Ovary (tissue), 10 donors: ENCODE measurements at places on chromosomes 2 and 18. TPM values are rescaled to one million over a fixed set of nuclear protein-coding genes. Genes with fewer than 3 reads are reported as not detected.

DNA sequence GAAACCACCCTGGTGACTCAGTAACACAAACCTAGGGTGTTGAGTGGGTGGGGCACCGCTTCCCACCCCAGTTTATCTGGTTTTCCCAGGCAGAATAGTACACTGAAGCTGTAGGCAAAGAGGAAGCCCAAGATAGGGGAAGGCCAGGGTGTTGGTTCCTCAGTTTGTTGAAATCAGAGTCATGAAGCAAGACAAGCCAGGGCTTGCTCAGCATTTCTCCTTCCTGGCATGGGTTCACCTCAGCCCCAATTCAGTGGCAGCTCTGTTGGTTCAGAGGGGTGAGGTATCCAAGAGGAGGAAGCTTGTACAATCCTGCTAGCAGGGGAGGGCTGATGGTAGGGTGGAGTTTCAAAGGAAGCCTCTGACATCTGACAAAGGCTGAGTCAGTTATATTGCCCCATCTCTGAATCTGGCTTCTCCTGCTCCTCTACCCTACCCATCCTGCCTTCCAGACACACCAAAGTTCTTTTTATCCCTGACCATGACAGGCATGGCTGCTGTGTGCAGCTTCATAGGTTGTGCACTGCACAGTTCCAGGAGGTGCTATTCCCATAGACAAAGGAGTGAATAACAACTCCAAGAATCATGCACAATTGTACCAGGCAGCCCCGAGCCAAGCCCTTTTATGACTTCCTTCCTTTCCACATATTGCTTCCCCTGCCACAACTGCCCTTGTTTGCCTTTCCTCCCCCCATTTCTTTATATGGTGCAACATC, 24.9 kb upstream of the RAB10 start:
- H3K36me3 ChIP-seq = no peaks in the 10 kb centered on the region
- H3K4me1 ChIP-seq = no peaks in the 10 kb centered on the region
- H3K27me3 ChIP-seq = no peaks in the 10 kb centered on the region
- no peak overlapping the region for H3K4me3 ChIP-seq

DNA sequence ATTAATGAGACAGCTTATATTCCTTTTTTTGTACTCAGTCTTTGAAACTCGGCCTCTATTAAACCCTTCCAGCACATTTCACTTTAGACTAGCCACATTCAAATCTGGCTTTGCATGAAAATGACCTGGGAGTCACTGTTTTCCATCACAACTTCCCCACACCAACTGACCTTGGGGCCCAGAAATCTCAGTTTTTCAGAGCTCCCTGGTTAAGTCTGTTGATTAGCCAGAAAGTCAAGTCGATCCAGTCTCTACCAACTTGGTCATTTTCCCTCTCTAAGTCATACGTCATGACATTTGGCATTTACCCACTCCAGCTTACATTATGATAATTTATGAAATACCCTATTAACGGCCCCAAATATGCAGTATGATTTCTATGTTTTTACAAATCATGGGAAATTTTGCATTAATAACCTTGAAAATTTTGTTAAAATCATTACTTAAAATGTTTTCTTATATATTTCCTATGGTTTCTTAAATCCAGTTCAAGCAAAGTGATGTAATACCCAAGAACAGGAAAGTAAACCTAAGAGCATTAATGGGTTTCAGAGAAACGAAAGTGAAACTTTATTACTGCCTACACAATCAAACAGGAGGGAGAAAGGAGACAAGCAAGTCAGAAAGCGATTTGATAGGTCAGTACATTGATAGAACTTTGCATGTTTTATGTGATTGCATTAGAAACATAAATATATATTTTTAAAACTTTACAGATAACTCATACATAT, 77.1 kb downstream of the SPATS2L start:
- peak overlapping the region; percentile 62 for H3K27ac ChIP-seq
- H3K27me3 ChIP-seq = no peaks in the 10 kb centered on the region
- peak overlapping the region; percentile 22 for H3K4me3 ChIP-seq
- peaks cover 21% of the 10 kb centered on the region for H3K4me1 ChIP-seq
- peak; percentile 36 for DNase-seq

DNA sequence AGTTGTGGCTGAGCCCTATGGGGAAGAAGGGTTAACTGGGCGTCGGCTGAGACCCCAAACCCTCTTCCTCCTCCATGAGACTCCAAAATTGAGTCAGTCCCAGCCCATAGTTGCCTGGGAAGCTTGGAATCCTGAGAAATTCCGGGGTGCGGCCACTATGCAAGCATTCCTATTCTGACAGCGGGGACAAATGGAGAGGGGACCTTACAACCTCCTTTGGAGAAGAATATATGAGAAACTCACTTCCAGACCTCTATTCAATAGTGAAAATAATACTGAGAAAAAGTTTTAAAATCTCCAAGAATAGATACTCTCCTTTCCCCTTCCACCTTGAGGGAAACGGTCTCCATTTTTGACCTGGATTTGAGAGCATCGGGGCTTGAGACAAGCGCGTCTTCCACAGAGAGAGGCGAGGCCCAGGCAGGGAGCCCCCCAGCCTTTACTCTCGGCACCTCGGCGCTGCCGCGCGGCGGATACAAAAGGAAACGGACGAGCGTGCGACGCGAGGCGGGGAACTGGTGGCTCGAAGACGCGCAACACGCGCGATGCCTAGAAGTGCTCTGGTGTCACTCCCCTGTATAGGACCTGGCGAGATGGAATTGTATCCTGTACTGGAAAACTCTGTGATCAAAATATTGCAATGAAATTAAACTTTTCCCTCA, 11.1 kb downstream of the NR4A2 start:
- peak overlapping the region; percentile 14 for H3K4me3 ChIP-seq
- no peak overlapping the region for H3K27ac ChIP-seq
- DNase-seq = no peak
- H3K36me3 ChIP-seq = no peaks in the 10 kb centered on the region

TMEM18 gene
- 42.5 TPM for total RNA-seq

GRCh38 chr2:194003911-194004310, 1653.1 kb upstream of the SLC39A10 start:
- no peaks in the 10 kb centered on the region for H3K27me3 ChIP-seq
- no peaks in the 10 kb centered on the region for H3K4me1 ChIP-seq
- no peaks in the 10 kb centered on the region for H3K36me3 ChIP-seq
- no peak overlapping the region for H3K4me3 ChIP-seq

GRCh38 chr2:172273910-172274571, 153.3 kb upstream of the ITGA6 start:
- no peaks in the 10 kb centered on the region for H3K27me3 ChIP-seq
- no peak overlapping the region for H3K4me3 ChIP-seq
- no peaks in the 10 kb centered on the region for H3K36me3 ChIP-seq
- H3K4me1 ChIP-seq = no peaks in the 10 kb centered on the region

AOX1 gene
- total RNA-seq = 77.0 TPM

DNA sequence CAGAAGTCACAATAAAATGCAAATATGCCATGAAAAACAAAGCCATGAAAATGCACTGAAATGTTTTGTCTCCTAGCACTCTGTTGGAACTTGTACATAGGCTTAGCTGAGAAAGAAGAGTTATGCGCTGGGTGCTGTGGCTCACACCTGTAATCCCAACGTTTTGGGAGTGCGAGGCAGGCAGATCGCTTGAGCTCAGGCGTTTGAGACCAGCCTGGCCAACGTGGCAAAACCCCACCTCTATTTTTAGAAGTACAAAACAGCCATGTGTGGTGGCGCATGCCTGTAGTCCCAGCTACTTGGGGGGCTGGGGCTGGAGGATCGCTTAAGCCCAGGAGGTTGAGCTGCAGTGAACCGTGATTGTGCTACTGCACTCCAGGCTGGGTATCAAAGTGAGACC, 39.9 kb downstream of the IRS1 start:
- no peak overlapping the region for H3K27ac ChIP-seq
- H3K4me1 ChIP-seq = peaks cover 28% of the 10 kb centered on the region
- no peaks in the 10 kb centered on the region for H3K36me3 ChIP-seq

NEB gene
- 0.18 TPM for total RNA-seq

- H3K27ac ChIP-seq = no peak overlapping the region
- H3K4me3 ChIP-seq = no peak overlapping the region
- no peaks in the 10 kb centered on the region for H3K36me3 ChIP-seq
- H3K4me1 ChIP-seq = peaks cover 2% of the 10 kb centered on the region
- H3K27me3 ChIP-seq = no peaks in the 10 kb centered on the region
- DNase-seq = no peak
These were observed 301.5 kb upstream of the TFPI start for GRCh38 chr2:187855689-187856088.

- H3K27me3 ChIP-seq = no peaks in the 10 kb centered on the region
- no peaks in the 10 kb centered on the region for H3K4me1 ChIP-seq
- no peak overlapping the region for H3K27ac ChIP-seq
- no peak for DNase-seq
These were observed 127.8 kb upstream of the DDX18 start for GRCh38 chr2:117686699-117687098.

GRCh38 chr18:13440277-13441248, 222.0 kb downstream of the LDLRAD4 start:
- no peak for DNase-seq
- H3K36me3 ChIP-seq = no peaks in the 10 kb centered on the region
- H3K4me3 ChIP-seq = no peak overlapping the region
- H3K27ac ChIP-seq = no peak overlapping the region
- H3K27me3 ChIP-seq = no peaks in the 10 kb centered on the region

DNA sequence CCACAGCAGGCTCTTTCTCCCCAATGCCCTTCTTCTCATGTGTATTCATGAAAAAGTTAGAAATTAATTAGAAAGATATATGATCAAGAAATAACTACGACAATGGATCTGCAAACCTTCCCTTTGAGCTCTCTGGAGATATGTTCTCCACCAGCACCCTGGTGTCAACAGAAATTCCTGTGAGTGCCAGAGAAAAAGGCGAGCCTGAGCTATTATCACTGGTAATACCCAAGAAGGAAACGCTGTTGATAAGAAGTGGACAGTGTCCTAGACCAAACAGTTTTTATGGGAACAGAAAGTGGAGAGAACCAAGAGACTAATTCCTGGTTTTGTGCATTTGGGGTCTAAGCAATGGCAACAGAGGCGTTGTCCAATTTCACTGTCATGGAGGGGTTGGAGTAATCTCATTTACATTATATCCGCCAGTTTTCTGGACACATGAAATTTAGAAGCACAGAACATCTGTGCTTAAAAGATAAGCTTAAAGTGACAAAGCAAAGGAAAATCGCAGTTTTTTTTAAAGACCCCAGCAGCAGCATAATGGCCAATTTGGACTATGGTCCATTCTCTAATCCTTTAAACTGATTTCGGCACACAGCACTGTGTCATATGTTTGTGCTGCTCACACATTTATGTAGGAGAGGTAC, 47.2 kb upstream of the CDC42EP3 start:
- no peaks in the 10 kb centered on the region for H3K36me3 ChIP-seq
- no peak overlapping the region for H3K27ac ChIP-seq
- H3K4me1 ChIP-seq = no peaks in the 10 kb centered on the region
- no peak overlapping the region for H3K4me3 ChIP-seq
- no peak for DNase-seq

ANKRD53 gene
- 2.0 TPM for total RNA-seq

DNA sequence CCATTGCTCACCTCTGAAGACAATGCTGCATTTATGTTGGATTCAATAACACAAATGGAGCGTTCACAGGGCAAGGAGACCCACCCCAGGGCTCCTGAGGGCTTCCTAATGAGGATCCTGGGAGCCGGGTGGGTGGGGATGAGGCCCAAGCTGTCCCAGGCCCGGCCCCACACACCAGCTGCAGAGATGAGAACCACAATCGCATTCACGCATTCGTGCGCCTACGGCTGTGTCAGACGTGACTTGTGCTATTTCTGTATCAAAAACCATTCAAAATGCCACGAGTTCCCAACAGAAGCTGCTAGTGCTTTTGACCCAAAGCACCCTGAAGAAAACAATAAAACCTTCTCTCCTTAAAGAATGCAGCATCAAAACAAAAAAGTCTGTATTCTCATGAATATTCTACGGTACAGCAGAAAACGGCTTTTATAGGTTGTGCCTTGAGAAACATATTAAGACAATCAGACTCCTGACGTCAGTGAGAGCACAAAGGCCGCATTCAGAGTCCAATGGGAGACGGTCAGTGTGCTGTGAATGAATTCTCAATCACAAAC, 205.4 kb downstream of the HDAC4 start:
- DNase-seq = peak; percentile 7
- no peak overlapping the region for H3K4me3 ChIP-seq
- H3K27me3 ChIP-seq = no peaks in the 10 kb centered on the region
- H3K36me3 ChIP-seq = no peaks in the 10 kb centered on the region
- peaks cover 7% of the 10 kb centered on the region for H3K4me1 ChIP-seq

TMEM247 gene
- not detected for total RNA-seq

GRCh38 chr2:216410550-216410949, 1.7 kb upstream of the SMARCAL1 start:
- H3K4me3 ChIP-seq = no peak overlapping the region
- H3K36me3 ChIP-seq = no peaks in the 10 kb centered on the region
- no peak for DNase-seq
- no peak overlapping the region for H3K27ac ChIP-seq
- H3K4me1 ChIP-seq = no peaks in the 10 kb centered on the region

GRCh38 chr18:73549236-73549635, 598.4 kb downstream of the FBXO15 start:
- H3K36me3 ChIP-seq = no peaks in the 10 kb centered on the region
- no peaks in the 10 kb centered on the region for H3K4me1 ChIP-seq
- H3K4me3 ChIP-seq = no peak overlapping the region
- H3K27ac ChIP-seq = no peak overlapping the region
- no peaks in the 10 kb centered on the region for H3K27me3 ChIP-seq
- no peak for DNase-seq

GRCh38 chr18:5868218-5868854, 27.0 kb downstream of the TMEM200C start:
- H3K36me3 ChIP-seq = no peaks in the 10 kb centered on the region
- peak; percentile 59 for DNase-seq
- H3K4me1 ChIP-seq = no peaks in the 10 kb centered on the region
- H3K27me3 ChIP-seq = no peaks in the 10 kb centered on the region
- H3K4me3 ChIP-seq = no peak overlapping the region

GRCh38 chr2:197873293-197873701, 68.9 kb downstream of the PLCL1 start:
- no peak overlapping the region for H3K4me3 ChIP-seq
- H3K36me3 ChIP-seq = no peaks in the 10 kb centered on the region
- DNase-seq = no peak
- peaks cover 3% of the 10 kb centered on the region for H3K4me1 ChIP-seq
- H3K27ac ChIP-seq = no peak overlapping the region

DNA sequence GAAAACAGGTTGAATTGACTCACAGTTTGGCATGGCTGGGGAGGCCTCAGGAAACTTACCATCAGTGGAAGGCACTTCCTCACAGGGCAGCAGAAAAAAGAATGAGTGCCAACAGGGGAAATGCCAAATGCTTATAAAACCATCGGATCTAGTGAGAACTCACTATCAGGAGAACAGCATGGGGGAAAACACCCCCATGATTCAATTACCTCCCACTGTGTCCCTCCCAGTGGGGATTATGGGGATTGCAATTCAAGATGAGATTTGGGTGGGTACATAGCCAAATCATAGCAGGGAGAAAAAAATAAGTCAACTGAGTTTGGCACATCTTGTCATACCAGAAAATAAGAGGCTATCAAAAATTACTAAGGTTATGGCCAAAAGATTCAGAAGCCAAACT, 96.3 kb downstream of the TRIP12 start:
- H3K27me3 ChIP-seq = no peaks in the 10 kb centered on the region
- H3K36me3 ChIP-seq = no peaks in the 10 kb centered on the region
- DNase-seq = no peak
- H3K4me3 ChIP-seq = no peak overlapping the region

DNA sequence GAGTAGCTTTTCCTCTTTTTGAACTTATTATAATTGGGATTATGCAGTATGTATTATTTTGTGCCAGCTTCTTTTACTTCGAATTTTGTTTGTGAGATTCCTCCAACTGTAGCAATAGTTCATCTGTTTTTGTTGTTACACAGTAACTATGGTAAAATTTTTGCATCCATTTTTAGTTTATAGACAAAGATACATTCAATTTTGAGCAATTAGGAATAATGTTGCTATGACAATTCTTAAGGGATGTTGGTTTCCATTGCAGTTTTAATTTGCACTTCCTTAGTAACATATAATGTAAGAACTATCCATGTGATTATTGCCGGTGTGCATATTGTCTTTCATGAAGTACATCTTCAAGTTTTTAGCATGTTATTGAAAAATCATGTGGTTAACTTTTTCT, 20.7 kb downstream of the CCDC102B start:
- no peaks in the 10 kb centered on the region for H3K27me3 ChIP-seq
- no peak overlapping the region for H3K27ac ChIP-seq
- H3K4me1 ChIP-seq = peaks cover 2% of the 10 kb centered on the region
